ENCODE measurements at places on chromosomes 7 and 10. TPM values are rescaled to one million over a fixed set of nuclear protein-coding genes. Genes with fewer than 3 reads are reported as not detected.

TFR2 gene
- total RNA-seq = 1.7 TPM

GRCh38 chr7:116210345-116211005 lies at the start of gene TES:
TSS of gene TES (plus strand) at chr7:116210539. CDS start at chr7:116210708, 169 bp downstream.
- H3K27me3 ChIP-seq = no peaks in the 10 kb centered on the region
- peaks cover 17% of the 10 kb centered on the region for H3K4me1 ChIP-seq
- H3K4me3 ChIP-seq = peak within 1 kb of the TSS; percentile 62

GRCh38 chr10:32002531-32002930 lies 53.7 kb downstream of the KIF5B start:
- H3K4me3 ChIP-seq = no peak overlapping the region
- no peak overlapping the region for H3K27ac ChIP-seq
- no peak for DNase-seq
- peaks cover 4% of the 10 kb centered on the region for H3K36me3 ChIP-seq
- H3K27me3 ChIP-seq = no peaks in the 10 kb centered on the region

GRCh38 chr10:133445268-133445732 lies 8.4 kb upstream of the SCART1 start:
- H3K4me3 ChIP-seq = no peak overlapping the region
- peaks cover 32% of the 10 kb centered on the region for H3K4me1 ChIP-seq
- H3K27me3 ChIP-seq = no peaks in the 10 kb centered on the region

DNA sequence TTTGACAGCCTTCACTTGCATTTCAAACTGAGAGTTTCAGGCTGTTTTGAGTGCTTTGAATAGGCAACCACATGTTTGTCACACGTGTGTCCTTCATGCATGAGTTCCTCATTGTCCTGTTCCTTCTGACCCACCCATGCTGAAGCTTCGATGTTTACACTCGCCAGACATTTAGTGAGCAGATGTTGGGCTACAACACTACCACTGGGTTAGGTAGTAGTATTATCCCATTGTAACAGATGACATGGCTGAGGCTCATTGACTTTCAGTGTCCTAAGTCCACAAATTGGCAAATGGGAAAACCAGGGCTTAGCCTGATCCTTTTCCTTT lies 456.1 kb downstream of the PHTF2 start:
- H3K27ac ChIP-seq = no peak overlapping the region
- H3K4me1 ChIP-seq = no peaks in the 10 kb centered on the region
- no peak overlapping the region for H3K4me3 ChIP-seq

- H3K27ac ChIP-seq = no peak overlapping the region
- H3K4me3 ChIP-seq = no peak overlapping the region
Observed at GRCh38 chr10:121576139-121576538, 22.1 kb downstream of the FGFR2 start.

DNA sequence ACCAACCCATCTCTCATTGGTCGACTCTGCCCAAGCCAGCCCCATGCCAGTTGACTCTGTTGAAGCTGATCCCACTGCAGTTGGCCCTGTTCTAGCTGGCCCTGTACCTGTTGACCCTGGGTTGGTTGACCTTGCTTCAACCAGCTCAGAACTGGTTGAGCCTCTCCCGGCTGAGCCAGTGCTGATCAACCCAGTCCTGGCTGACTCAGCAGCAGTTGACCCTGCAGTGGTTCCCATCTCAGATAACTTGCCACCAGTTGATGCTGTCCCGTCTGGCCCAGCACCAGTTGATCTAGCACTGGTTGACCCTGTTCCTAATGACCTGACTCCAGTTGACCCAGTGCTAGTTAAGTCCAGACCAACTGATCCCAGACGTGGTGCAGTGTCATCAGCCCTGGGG lies 7.4 kb downstream of the PPRC1 start:
- no peak overlapping the region for H3K27ac ChIP-seq
- H3K27me3 ChIP-seq = no peaks in the 10 kb centered on the region
- H3K4me1 ChIP-seq = peaks cover 15% of the 10 kb centered on the region
- no peak overlapping the region for H3K4me3 ChIP-seq
- H3K36me3 ChIP-seq = peaks cover 68% of the 10 kb centered on the region
